Stomach (tissue), 19 donors: ENCODE measurements at places on chromosomes 1 and 21. TPM values are rescaled to one million over a fixed set of nuclear protein-coding genes. Genes with fewer than 3 reads are reported as not detected.
A peak's percentile ranks its signal among the peaks of the same experiment; 100 is the strongest.

Gene TAS1R1
- polyA plus RNA-seq: 0.08 TPM

Gene NPPA
- polyA plus RNA-seq: 2.0 TPM

Gene AMY1C
- polyA plus RNA-seq: not detected

Gene TSPAN2
- polyA plus RNA-seq: 5.7 TPM

Gene KCNJ9
- polyA plus RNA-seq: not detected

Gene MIXL1
- 0.10 TPM for polyA plus RNA-seq

Gene EXOC8
- polyA plus RNA-seq: 2.4 TPM

Gene C1orf53
- polyA plus RNA-seq: 11.7 TPM

DNA sequence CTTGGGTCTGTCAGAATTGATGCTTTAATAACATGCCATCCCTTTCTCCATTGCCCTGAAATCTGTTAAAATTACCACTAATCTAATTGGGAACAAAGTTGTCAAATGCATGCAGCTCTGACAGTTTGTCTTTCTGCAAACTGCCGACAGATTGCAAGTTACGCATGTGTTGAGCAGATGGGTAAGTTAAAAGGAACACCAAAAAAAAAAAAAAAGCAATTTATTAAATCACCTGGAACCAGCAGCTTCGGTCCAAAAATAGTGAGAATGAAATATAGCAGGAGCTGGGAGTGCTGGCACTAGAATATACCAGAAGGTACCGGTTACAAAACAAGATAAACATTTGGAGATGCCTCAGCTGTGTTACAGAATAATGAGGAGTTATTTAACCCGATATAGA is 149.6 kb upstream of the C1orf87 start:
- DNase-seq: no peak

DNA sequence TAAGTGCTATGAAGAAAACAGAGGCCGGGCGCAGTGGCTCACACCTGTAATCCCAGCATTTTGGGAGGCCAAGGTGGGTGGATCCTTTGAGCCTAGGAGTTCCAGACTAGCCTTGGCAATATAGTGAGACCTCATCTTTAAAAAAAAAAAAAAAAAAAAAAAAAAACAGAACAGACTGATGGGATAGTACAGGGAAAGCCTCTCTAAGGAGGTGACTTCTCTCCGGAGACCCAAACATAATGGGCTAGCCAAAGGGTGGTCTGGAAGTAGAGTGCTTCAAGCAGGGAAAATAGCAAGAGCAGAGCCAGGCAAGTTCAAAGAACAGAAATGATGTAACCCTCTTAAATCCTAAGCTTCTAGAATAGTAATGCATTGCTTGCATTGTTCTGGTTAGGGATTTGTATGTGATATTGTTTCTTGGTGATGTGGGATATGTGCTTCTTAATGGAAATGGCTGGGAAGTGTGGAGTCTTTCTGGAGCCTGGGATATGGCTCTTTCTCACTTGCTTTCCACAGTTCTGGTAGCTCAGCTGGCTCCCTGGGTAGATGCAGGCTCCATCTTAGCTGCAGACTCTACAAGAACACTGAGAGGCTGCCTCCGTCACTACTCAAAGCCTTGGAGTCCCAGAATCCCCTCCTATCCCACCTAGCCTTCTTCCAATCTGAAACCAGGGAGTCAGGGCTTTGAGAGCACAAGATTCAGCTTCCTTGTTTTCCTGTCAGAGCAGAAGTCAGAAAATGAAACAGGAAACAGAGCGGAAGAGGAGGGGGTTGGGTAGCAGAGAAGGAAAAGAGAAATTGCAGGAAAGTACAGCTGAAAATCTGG is 1.9 kb upstream of the PIGV start:
- no peak for DNase-seq

GRCh38 chr1:145892486-145893087 is 6.9 kb upstream of the ANKRD35 start:
- DNase-seq: peak; percentile 79

- DNase-seq: no peak
Measured at GRCh38 chr1:245802941-245803665, 648.3 kb downstream of the KIF26B start.

DNA sequence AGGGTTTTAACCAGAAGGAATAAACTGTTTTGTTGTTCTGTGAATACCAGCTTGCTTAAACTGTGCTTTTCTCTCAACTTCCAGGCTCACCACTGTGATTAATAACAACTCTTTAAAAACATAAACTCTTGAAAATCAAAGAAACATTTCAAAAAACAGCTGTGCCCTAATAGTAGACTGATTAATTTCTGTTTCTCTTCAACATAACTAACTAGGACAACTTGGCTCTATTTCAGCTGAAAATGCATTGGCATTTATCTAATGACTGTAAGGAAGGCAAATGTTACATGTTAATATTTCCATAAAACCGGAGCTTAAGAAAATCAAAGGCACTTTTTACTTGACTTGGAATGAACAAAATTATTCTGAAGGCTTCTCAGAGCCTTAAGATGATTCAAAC is 656.1 kb upstream of the NEGR1 start:
- DNase-seq: peak; percentile 7

DNA sequence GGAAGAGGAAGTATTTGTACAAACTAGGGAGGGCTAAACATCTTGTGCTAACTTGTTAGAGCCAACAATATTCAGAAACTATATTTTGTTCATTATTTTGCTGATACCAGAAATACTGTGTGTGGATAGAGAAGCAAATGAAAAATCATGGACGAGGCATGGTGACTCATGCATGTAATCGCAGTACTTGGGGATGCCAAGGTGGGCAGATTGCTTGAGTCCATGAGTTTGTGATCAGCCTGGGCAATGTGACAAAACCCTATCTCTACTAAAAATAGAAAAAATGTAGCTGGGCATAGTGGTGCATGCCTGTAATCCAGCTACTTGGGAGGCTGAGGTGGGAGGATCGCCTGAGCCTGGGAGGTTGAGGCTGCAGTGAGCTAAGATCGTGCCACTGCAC is 13.4 kb downstream of the LRRC41 start:
- no peak for DNase-seq

DNA sequence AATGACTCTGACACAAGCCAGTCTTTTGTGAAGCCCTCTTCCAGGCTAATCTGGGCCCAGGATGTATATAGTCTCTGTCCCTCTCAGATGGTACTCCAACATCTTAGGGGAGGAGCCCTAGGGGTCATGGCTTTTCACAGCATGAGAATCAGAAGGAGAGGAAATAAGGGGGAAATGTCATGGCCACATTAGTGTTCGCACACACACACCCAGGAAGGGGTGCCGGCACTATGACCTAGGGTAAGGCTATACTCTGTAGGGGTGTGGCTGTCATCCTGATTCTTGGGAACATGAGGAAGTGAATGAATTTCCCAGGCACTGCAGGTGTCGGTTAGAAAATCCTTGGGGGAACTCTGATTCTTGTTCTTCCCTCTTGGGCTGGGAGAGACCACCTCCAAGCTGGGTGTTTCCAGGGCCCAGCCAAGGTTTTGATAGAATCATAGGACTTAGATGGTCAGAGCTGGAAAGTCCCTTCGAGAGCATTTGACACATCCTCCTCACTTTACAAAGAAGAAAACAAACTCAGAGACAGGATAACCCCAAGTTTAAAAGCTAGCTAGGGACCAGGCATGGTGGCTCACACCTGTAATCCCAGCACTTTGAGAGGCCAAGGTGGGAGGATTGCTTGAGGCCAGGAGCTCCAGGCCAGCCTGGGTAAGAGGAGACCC is 22.0 kb downstream of the GFI1 start:
- DNase-seq: no peak

DNA sequence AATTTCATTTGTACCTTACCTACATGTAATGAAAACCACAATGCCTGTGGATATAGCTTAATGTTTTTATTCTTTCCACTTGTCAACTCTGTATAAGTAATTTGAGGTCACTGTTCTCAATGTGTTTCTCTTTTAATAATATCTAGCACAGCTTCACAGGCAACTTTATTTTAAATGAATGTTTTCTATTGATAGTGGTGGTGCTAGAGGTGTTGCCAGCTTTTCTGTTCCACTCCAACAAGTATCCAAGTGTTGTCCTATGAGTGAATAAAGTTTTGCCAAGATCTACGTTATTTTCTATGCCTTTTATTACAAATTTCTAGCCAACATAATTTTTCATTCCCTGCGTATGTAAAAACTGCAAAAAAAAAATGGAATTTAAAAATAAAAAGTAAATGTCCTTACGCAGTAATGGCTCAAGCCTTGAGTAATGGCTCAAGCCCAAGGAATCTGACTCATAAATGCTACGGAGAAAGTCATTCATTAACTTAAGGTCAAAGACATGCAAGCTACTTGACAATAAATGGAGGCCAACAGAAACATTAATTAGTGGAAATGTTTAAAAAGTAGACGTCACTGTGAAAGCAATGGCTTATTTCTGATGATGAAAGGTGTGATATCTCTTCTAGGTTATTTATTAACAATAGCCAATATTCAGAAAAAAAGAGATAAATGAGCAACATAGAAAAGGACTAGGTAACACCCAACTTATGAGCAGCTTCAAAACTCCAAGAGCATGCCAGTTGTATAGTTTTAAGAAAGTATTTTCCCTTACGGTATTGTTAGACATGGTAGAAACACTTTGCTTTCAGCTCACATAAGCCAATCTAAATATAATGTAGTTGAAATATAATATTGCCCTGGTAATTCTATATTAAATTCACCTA is 71.4 kb downstream of the SLC44A5 start:
- peak; percentile 62 for DNase-seq

GRCh38 chr1:20373764-20374163 is 83.1 kb downstream of the VWA5B1 start:
- DNase-seq: no peak

DNA sequence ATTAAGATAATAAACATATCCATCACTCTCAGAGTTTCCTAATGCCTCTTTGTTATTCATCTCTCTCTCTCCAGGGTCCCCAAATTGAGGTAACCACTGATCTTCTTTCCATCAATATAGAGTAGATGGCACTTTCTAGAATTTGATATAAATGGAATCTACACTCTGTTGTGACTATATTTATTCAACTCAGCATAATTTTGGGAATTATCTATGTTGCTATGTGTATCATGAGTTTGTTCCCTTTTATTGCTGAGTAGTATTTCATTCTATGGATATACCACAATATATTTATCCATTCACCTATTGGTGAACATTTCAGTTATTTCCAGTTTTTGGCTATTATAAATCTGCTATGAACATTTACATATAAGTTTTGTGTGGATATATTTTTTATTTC is 230.7 kb downstream of the HLX start:
- no peak for DNase-seq

DNA sequence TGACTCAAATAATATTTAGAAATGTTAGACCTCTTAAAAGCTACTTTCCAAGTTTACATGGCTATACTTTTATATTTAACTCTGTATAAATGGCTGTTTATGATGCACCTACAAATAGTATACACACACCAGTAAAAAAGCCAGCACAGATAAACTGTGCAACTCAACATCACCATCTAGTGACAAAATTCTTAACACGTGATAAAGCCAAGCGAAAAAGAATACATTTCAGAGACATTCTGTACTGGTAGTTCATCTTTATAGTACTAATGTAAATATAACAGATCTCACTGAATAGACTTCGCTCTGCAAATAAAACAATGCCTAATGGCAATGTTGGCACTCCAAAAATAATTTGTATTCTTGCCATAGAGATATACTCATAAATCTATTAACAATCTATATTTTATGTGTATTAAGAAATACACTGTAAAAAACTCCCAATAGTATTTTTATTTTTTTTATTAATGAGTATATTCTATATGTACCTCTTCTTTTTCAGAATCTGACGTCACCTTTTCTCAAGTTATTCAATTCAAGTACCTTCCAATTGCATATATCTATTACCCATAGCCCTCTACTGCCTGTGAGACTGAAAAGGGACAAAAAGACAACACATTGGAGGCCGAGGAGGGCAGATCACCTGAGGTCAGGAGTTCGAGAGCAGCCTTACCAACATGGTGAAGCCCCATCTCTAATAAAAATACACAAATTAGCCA is 100.2 kb downstream of the DPYD start:
- no peak for DNase-seq

DNA sequence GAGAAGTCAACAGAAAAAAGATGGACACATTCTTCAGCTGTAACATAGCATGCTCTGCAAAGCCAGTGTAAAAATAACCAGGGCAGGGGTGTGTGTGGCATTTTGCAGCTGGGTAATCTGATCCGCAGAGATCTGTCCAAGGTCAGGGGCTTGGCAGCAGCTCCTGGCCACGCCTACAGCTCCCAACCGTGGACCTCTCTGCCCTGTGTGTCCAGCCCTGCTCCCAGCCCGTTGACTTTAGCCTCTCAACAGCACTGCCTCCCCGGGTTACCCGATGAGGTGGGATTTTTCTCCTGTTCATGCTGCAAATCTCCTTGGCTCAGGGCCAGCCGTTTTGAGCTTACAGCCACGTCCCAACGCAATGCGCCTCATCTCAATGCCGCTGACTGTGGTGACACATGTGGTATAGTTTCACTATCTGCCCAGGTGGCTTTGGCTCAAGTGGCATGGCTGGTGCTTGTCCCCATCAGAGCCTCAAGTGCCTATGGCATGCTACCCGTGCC is 68.1 kb downstream of the VWA5B1 start:
- peak; percentile 80 for DNase-seq

GRCh38 chr1:58238846-58239245 is 307.7 kb downstream of the OMA1 start:
- no peak for DNase-seq

- peak; percentile 23 for DNase-seq
Measured at GRCh38 chr1:58454385-58454784, 92.1 kb downstream of the OMA1 start.

GRCh38 chr1:247367786-247368422 is 36.2 kb upstream of the ZNF496 start:
- DNase-seq: peak; percentile 21

DNA sequence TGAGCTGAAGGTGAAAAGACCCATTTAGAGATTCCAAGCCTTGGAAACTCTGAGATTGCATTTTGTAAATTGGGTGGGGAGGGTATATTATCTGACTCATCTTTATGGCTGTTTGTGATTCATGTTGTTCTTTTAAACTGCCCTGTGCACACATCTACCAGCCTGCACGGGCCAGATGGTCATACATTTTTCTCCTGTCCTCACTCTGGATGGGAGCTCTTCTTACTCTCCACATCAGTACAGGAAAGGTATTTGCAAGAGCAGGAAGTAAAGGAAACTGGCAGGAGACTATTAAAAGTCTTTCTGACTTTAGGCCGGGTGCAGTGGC is 14.3 kb upstream of the NMNAT2 start:
- no peak for DNase-seq

DNA sequence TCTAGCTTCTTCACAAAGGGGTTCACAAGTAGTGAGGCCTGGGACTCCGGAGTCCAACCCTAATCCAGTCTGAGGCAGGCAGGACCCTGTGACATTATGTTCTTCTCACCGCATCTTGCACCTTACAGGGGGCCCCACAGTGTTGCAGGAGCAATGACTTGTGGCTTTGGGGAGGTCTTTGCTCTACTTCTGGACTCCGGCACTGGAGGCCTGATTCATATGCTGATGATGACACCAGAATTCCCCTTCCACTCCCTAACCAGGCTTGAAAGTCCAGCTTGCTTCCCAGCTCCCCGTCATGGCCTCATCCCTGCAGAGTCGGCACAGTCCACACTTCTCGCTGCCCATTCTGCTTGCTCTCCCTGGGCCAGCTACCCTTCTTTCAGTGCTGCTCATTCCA is 96.3 kb upstream of the SLC44A3 start:
- DNase-seq: no peak

GRCh38 chr1:53314096-53314495 is 13.8 kb downstream of the LRP8 start:
- DNase-seq: no peak
